ELR (cell line): ENCODE measurements at places on chromosomes 7 and 10.

GRCh38 chr10:124650820-124651401 is 93.3 kb downstream of the FAM53B start:
- no peak for DNase-seq

GRCh38 chr7:2932402-2933251 is 88.5 kb upstream of the GNA12 start:
- no peak for DNase-seq

DNA sequence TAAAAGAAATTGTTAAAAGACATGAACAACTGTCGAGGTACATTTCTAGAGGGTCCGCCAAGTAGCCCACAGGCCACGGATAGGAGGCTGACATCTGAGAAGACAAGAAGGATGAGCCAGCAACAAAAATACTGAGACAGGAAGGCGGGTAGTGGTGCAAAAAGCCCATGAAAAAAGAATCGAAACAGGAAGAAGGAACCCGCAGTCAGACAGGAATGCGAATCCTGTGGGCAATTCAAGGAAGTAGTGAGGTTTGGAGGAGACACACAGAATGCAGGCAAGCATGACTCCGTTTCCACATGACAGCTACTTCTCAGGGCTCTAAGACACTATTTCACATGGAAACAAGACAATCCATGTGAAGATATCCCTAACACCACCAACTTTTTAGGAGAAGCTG is 125.2 kb downstream of the DOCK4 start:
- DNase-seq: peak; percentile 79

GRCh38 chr10:30182191-30183054 is 123.0 kb upstream of the JCAD start:
- DNase-seq: peak; percentile 85

GRCh38 chr10:103833731-103834365 is 21.5 kb downstream of the SH3PXD2A start:
- no peak for DNase-seq
